ENCODE measurements at places on chromosomes 2 and 18. TPM values are rescaled to one million over a fixed set of nuclear protein-coding genes. Genes with fewer than 3 reads are reported as not detected.

ABHD1 gene
- 0.52 TPM for total RNA-seq

DSG4 gene
- total RNA-seq, result not detected

PDE1A gene
- total RNA-seq, result not detected

TRMT61B gene
- 14.3 TPM for total RNA-seq

COPS7B gene
- total RNA-seq, result 50.6 TPM

All from T-helper 2 cell treated with Interferon-gamma antibody and Interleukin-4, amounts not matched to agents 100 ng/mL and 5 ng/mL, for 36 hours (primary cell).